ENCODE measurements at places on chromosomes 6 and 20. TPM values are rescaled to one million over a fixed set of nuclear protein-coding genes. Genes with fewer than 3 reads are reported as not detected.
A peak's percentile ranks its signal among the peaks of the same experiment; 100 is the strongest.

DNA sequence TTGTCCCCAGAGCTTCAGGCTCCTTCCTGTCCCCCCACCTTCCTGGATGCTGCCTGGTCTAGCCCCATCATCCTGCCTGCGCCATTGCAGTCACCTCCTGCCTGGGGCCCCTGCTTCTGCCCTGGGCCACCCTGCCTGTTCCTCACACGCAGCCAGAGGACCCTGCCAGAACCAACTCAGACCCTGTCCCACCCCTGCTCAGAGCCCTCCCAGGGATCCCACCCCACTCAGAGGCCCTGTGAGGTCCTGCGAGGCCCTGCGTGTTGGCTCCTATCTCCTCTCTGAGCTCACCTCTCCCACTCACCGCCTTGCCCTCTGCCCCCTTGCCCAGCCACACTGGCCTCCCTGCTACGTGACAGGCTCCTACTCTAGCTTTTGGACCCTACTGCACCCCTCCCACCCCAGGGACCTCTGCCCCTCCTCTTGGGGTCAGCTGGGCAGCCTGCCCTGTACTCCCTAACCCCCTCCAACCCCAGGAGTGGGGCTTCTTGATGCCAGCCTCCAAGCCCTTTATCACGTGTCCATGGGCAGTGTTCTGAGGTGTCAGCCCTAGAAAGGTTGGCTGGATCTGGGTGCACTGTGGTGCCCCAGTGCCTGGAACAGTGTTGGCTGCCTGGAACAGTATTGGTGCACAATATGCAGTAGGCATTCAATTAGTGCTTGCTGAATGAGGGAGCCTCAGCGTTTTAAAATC, 68.3 kb downstream of the CEBPB start:
- H3K4me3 ChIP-seq = no peak overlapping the region
- peaks cover 3% of the 10 kb centered on the region for H3K4me1 ChIP-seq
- H3K36me3 ChIP-seq = no peaks in the 10 kb centered on the region
- H3K27ac ChIP-seq = no peak overlapping the region

DNA sequence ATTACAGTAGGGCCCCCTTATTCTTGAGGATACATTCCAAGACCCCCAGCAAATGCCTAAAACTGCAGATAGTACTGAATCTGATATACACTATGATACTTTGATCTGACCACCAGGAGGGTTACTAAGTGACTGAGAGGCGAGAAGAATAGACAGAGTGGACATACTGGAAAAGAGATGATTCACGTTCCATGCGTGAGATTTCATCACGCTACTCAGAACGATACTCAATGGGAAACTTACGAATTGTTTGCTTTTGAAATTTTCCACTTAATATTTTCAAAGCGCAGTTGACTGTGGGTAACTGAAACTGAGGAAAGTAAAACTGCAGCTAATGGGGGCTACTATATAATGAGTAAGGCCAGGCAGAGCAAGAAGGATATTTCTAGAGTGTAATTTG, 60.8 kb downstream of the STX11 start:
- no peak for DNase-seq
- H3K4me1 ChIP-seq = peaks cover 5% of the 10 kb centered on the region
- no peak overlapping the region for H3K27ac ChIP-seq
- H3K27me3 ChIP-seq = peaks cover 14% of the 10 kb centered on the region

GRCh38 chr6:80641591-80641990, 535.1 kb downstream of the BCKDHB start:
- H3K27ac ChIP-seq = peak overlapping the region; percentile 24
- no peak overlapping the region for H3K4me3 ChIP-seq
- H3K4me1 ChIP-seq = peaks cover 17% of the 10 kb centered on the region
- H3K36me3 ChIP-seq = no peaks in the 10 kb centered on the region
- DNase-seq = peak; percentile 45

The SLC17A3 gene
- total RNA-seq = not detected

The BMP2 gene
- 9.2 TPM for total RNA-seq

GRCh38 chr6:29502597-29502996, 14.8 kb upstream of the MAS1L start:
- no peak overlapping the region for H3K4me3 ChIP-seq
- DNase-seq = no peak
- peak overlapping the region; percentile 78 for H3K27ac ChIP-seq
- H3K36me3 ChIP-seq = no peaks in the 10 kb centered on the region
- H3K4me1 ChIP-seq = peaks cover 12% of the 10 kb centered on the region

DNA sequence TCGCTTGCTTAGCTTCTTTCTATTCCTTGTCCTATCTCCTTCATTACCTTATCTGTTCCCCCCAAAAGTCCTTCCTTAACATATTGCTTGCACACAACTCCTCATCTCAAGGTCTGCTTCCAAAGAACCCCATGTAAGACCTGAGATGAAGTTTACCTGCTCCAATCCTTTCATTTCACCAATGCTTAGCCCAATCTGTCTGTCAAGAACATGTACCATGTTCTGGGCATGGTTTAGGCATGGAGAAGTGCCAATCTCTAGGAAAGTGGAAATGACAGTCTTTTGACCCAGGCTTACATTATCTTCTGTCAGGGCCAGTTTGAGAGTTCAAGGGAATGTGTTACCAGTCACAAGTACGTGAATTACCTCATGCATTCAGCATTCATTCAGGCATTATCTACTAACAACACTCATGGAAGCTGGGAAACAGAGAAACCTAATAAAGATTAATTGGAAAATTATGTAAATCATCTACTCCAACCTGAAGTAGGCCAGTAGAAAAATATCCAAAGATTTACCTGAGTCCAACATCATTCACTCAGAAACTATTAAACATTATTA, 15.8 kb upstream of the TASP1 start:
- DNase-seq = peak; percentile 44
- no peaks in the 10 kb centered on the region for H3K4me1 ChIP-seq
- no peaks in the 10 kb centered on the region for H3K27me3 ChIP-seq

The FAXC gene
- 7.4 TPM for total RNA-seq
